Activated CD8-positive, alpha-beta T cell treated with anti-CD3 and anti-CD28 coated beads, Interleukin-2, amount 10 ng/mL, durations not matched to agents 7 days and 5 days (primary cell): ENCODE measurements at places on chromosomes 12 and 14. TPM values are rescaled to one million over a fixed set of nuclear protein-coding genes. Genes with fewer than 3 reads are reported as not detected.

GRCh38 chr12:50753232-50753769 lies 10.6 kb upstream of the ATF1 start:
- no peak overlapping the region for H3K27ac ChIP-seq
- H3K4me1 ChIP-seq, result peaks cover 7% of the 10 kb centered on the region
- H3K4me3 ChIP-seq, result no peak overlapping the region

Gene SNW1
- 100 TPM for total RNA-seq

DNA sequence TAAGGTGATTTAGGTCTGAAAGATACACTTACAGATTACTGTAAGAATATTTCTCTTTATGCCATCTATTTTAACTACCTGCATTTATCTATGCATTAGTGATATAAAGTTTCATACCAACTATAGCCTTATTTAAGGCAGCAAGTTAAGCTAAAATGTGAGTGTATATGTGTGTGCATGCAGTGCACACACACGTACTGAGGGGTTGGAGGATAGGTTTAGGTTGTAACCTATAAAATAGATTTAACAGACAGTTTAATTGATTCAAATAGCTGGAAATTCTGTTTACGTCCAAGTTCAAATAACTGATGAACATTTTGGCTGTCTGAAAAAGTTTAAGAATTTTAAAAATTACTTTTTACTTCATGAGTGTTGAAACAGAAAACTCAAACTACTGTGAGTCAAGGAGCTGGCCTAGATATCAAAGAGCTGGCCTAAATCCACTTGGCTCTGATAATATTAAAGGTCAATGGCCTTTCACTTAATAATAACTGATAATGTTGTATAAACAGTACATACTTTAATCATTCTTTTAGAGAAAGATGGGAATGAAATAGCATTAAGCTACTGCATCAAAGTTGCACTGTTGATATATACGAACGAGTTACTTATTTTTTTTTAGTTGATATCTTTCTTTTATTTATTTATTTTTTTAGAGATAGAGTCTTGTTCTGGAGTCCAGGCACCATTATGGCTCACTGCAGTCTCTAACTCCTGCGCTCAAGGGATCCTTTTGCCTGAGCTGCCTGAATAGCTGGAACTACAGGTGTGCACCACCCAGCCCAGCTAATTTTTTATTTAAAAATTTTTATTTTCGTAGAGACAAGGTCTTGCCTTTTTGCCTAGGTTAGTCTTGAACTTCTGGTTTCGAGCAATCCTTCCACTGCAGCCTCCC lies 13.8 kb upstream of the KCNJ8 start:
- H3K36me3 ChIP-seq, result no peaks in the 10 kb centered on the region
- H3K27ac ChIP-seq, result no peak overlapping the region
- no peak overlapping the region for H3K4me3 ChIP-seq
- no peak for DNase-seq
- no peaks in the 10 kb centered on the region for H3K4me1 ChIP-seq
- H3K27me3 ChIP-seq, result no peaks in the 10 kb centered on the region

Gene SSPN
- not detected for total RNA-seq

DNA sequence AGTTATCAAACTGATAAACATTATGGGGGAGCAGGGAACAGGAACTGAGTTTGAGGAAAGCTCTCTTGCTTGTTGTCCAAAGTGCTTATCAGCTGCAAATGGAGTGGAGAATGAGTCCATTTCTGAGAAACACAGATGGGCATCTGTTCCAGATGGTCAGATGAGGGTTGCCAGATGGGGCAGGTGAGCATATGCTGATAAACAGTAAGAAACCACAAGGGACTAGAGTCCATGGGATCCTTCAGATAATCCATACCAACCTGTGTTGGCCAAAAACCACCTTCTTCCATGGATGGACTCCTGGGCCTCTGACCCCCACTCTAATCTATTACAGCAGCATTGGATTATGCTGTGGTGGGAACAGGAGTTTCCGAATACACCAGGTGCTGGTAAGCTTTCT lies 38.3 kb downstream of the GNS start:
- H3K4me1 ChIP-seq, result peaks cover 26% of the 10 kb centered on the region
- peaks cover 42% of the 10 kb centered on the region for H3K36me3 ChIP-seq
- H3K27me3 ChIP-seq, result no peaks in the 10 kb centered on the region
- no peak for DNase-seq

DNA sequence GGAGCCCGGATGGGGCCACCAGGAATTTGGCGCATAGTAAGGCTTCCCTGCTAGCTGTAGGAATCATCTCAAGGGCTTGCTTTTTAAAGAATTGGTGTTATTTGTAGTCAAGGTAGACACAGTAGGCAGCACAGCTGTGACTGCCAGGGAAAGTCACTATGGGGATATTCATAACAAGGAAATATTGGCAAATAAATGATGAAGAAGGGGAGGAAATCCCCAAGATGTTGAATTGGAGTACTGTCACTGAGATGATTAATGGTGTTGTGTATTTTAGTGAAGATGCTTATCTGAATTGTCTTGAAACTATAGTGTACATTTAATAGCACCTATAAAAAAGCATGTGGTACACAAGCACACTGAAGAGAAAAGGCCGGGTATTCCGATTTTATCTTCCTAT lies 118.9 kb downstream of the NPAS3 start:
- H3K27me3 ChIP-seq, result no peaks in the 10 kb centered on the region
- no peaks in the 10 kb centered on the region for H3K36me3 ChIP-seq
- no peak overlapping the region for H3K4me3 ChIP-seq
- H3K4me1 ChIP-seq, result no peaks in the 10 kb centered on the region
- no peak for DNase-seq

DNA sequence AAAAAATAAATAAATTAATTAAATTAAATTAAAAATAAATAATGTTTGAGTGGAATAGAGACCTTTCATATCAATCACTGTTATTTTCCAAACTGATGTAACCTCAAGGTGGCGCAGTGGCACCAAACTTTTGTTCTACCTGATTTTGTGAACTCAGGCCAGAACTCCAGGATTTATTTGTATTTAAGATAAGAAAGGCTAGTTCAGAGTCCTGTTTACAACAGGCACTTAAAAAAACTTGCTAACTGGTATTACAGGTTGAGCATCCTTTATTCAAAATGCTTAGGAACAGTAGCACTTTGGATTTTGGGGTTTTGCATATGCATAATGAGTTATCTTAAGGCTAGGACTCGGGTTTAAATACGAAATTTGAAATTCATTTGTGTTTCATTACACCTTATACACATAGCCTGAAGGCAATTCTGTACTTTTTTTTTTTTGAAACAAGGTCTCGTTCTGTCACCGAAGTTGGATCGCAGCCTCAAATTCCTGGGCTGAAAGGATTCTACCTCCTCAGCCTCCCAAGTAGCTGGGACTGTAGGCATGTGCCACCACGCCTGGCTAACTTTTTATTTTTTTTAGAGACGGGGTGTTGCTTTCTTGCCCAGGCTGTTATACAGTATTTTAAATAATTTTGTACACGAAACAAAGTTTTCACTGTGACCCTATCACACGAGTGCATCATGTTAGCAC lies 32.4 kb downstream of the YY1 start:
- H3K4me1 ChIP-seq, result peaks cover 21% of the 10 kb centered on the region
- no peak overlapping the region for H3K4me3 ChIP-seq
- no peak for DNase-seq

DNA sequence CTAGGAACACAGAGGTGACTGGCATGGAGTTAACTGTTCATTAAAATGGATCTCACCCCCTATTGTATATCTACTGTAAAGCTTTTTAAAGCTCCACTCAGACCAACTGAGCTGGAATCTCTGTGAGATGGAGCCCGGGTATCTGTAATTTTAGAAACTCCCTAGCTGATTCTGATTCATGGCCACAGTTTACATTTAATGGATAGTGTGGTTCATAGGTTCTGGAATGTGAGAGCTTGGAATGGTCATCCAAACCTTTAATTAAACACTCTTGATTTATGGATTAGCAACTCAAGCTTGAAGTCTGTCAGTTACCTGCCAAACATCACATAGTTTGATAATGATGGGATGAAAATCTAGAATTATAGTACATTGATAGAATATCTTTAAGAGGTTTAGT lies 183.8 kb downstream of the SLC25A21 start:
- no peaks in the 10 kb centered on the region for H3K27me3 ChIP-seq
- no peaks in the 10 kb centered on the region for H3K36me3 ChIP-seq
- H3K27ac ChIP-seq, result no peak overlapping the region
- H3K4me1 ChIP-seq, result no peaks in the 10 kb centered on the region
- no peak overlapping the region for H3K4me3 ChIP-seq

DNA sequence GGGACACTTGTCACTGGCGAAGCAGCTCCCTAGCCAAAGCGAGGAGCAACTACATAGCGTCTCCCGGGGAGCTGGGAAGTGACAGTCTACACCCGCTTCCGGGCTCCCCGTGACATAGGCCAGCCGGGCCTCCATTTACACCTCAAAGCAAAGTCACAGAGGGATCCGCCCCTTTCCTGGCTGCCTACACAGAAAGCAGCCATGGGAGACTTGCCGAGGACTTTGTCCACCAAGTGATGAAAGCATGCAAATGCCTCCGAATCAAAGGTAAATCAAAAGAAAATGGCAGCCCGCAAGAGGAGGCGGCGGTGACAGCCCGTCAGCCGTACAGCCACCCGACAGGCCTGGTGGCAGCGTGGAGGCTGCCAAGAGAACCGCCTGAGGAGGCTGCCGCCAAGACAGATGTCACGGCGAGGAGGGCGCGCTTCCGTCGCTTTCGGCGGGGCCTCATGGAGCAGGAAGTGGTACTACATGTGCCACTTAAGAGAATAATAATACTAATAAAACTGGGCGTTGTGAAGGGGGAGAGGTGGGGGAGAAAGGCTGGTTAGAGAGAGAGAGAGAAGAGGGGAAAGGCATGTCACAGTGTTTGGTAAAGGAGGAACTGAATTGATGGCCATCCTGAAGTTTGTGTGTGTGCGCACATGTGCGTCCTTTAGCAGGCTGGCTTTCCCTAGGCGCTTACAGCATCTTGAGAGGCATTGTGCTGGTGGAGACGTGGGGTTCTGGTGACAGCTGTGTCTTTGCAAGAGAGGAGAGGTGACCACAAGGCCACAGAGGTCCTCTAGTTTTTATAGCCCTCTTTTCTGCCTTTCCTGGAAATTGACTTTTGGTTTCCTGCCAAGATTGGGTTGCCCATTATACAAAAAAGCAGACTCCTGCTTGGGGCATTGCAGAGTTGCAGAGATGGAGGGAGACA lies 661.7 kb downstream of the VRK1 start:
- peak overlapping the region; percentile 98 for H3K27ac ChIP-seq
- peaks cover 70% of the 10 kb centered on the region for H3K36me3 ChIP-seq
- H3K4me1 ChIP-seq, result peaks cover 58% of the 10 kb centered on the region
- no peaks in the 10 kb centered on the region for H3K27me3 ChIP-seq

- no peak overlapping the region for H3K27ac ChIP-seq
- no peak overlapping the region for H3K4me3 ChIP-seq
- H3K36me3 ChIP-seq, result peaks cover 17% of the 10 kb centered on the region
- H3K27me3 ChIP-seq, result no peaks in the 10 kb centered on the region
- no peak for DNase-seq
- peaks cover 5% of the 10 kb centered on the region for H3K4me1 ChIP-seq
Measured at GRCh38 chr12:29110506-29111442, 38.3 kb upstream of the FAR2 start.

DNA sequence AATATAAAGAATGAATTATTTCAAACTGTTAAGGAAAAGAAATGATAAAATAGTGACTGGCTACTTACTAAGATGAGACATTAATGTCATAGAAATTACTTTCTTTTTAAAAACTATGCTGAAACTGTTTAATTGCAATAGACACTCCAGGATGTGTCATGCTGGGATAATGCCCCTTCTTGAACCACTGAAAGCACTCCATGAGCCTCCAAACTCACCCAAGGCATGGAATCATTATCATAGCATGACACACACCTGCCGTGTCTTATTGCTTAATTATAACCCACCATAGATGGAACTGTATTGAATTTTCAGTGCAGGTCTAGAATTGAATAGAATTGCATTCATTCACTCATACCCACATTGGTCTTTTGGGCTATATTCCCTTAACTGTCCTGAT lies 4.3 kb downstream of the MBIP start:
- no peak overlapping the region for H3K27ac ChIP-seq
- DNase-seq, result no peak
- peaks cover 30% of the 10 kb centered on the region for H3K4me1 ChIP-seq
- H3K36me3 ChIP-seq, result peaks cover 23% of the 10 kb centered on the region
- H3K4me3 ChIP-seq, result no peak overlapping the region
- H3K27me3 ChIP-seq, result no peaks in the 10 kb centered on the region

Gene B3GNT4
- total RNA-seq, result 1.4 TPM

GRCh38 chr12:65496617-65497016 lies 218.1 kb downstream of the MSRB3 start:
- H3K27ac ChIP-seq, result no peak overlapping the region
- DNase-seq, result no peak
- H3K4me1 ChIP-seq, result peaks cover 11% of the 10 kb centered on the region
- H3K36me3 ChIP-seq, result no peaks in the 10 kb centered on the region

Gene CLEC4A
- total RNA-seq, result not detected

DNA sequence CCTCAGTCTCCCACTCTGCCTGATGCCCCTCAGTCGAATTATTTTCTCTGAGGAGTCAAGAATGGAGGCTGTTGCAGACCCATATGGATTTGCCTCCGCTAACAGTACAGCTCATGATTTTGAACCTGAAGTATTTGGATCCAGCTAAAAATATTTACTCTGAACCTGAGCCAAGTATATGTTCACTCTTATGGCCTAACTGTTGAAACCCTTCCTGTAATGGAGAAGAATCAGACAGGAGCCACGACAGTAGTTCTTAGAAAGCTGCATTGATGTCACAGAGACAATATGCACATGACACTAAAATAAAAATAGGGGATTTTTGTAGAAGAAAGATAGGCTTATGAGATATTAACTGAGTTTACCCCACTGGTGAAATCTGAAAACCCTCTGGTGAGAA lies 1128.3 kb upstream of the FLRT2 start:
- H3K4me3 ChIP-seq, result no peak overlapping the region
- no peaks in the 10 kb centered on the region for H3K36me3 ChIP-seq
- H3K4me1 ChIP-seq, result no peaks in the 10 kb centered on the region
- no peaks in the 10 kb centered on the region for H3K27me3 ChIP-seq

DNA sequence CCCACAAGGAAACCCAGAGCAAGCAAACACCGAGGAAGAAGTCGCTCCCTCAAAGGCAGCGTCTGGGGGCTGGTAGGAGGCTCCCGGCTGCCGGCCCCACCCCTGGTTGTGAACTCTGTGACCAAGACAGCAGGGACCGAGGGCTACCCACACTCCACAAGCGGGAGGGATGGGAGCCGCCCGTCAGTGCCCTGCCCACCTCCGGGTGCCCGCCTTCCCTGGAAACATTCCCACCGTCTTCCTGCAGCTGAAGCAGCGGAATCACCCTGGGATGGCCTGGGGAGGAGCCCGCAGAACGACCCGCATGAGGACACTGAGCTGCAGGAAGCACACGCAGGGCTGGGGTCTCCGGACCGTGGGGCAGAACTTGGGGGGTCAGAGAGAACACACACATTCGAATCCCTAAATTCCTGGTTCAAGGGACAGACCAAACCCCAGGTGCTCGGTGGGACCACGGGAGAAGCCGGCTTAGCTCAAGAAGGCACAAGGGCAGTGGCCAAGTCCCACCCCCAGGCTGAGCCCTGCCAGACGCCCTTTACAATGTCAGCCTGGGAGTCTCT lies 33.5 kb upstream of the C14orf180 start:
- H3K4me1 ChIP-seq, result no peaks in the 10 kb centered on the region
- DNase-seq, result no peak
- H3K27ac ChIP-seq, result no peak overlapping the region
- no peaks in the 10 kb centered on the region for H3K36me3 ChIP-seq
- peaks cover 7% of the 10 kb centered on the region for H3K27me3 ChIP-seq
